ENCODE measurements at places on chromosomes 13 and 19.
A peak's percentile ranks its signal among the peaks of the same experiment; 100 is the strongest.

GRCh38 chr19:10503002-10503789 lies at the start of gene KEAP1:
TSS of gene KEAP1 (minus strand) at chr19:10503356. CDS start at chr19:10500033, 3,323 bp downstream.
- DNase-seq, result peak; percentile 89

DNA sequence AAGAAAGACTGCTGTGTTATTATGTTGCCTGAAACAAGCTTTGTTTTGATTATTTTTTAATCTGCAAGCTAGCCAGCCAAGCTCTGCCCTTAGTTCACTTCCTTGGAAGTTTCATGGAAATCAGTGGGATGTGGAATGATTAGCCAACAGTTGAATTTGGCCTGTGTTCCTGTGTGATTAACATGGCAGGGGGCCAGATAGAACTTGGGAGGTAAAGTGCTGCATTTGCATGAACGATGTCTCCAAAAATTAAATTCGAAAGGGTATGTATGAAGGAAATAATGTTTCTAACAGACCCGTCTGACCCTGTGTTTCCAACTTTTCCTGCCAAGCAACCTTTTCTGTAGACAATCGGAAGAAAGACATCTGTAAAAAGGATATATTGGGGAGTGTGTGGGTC lies 32.2 kb downstream of the UFM1 start:
- DNase-seq, result no peak

- DNase-seq, result no peak
Observed at GRCh38 chr13:90156390-90156789, 1191.1 kb upstream of the MIR17HG start.

DNA sequence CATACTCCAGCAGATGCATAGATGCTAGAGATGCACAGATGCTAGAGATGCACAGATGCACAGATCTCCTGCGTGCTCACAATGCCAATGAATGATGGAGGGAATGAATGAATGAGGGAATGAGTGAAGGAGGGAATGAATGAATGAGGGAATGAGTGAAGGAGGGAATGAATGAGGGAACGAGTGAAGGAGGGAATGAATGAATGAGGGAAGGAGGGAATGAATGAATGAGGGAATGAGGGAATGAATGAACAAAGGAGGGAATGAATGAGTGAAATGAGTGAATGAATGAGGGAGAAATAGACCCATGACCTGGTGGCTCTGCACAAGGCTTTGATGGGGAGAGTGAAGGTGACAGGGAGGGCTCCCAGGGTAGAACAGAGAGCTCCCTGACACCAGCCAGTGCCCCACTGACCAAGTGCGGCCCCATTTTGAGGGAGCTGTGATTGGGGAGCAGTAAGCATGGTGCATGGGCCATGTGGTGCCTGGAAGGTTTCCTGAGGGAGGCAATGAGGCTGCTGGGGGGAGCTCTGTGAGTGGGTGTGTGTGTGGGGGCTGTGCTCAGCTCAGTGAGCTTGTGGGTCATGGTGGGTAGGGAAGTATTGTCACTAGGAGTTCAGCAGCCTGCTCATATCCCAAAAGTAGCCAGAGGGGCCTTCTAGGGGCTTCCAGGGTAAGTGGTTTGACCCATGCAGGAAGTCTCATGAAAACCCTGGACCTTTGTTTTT lies 12.7 kb downstream of the SLC27A1 start:
- no peak for DNase-seq

- DNase-seq, result no peak
Observed at GRCh38 chr13:76163761-76164160, 527.6 kb downstream of the LMO7 start.

DNA sequence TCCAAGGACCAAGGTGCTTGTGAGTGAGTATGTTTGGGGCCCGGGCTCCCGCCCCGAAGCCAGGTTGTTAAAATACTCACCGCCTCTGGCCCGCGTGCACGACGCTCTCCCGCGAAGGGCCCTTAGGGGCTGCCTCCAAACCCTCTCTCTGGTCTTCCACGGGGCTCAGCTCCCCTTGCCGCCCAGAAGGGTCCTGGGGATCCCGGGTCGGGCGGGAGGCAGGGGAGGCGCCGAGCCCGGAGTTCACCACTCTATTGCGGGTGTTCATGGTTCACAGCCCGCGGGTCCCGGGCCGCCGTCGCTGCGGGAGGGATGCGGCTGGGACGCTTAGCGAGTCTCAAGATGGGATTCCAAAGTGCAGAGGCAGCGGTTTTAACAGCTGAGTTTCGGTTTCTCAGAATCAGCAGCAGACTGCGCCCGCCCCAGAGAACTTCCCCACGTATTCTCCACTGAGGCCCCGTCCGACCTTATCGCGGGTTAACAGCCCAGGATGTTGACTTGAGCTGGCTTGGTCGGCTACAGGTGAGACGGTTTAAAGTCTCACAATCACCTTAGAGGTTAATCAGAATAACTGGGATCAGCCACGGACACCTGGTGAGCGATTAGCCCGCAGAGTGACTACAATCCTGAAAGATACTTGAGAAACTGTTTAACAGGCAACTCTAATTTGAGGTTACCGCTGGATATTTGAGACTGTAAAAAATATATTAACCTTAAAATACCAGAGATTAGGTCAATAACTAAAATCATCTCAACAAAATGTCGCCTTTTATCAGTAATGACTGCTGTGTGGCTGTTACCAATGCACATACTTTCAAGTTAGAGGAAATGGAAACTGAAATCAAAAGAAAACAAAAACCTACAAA lies at the start of gene EPSTI1:
TSS of gene EPSTI1 (minus strand) at position 344 of the 866 bp plus-strand sequence. CDS start at position 268, 76 bp downstream.
- peak; percentile 82 for DNase-seq

DNA sequence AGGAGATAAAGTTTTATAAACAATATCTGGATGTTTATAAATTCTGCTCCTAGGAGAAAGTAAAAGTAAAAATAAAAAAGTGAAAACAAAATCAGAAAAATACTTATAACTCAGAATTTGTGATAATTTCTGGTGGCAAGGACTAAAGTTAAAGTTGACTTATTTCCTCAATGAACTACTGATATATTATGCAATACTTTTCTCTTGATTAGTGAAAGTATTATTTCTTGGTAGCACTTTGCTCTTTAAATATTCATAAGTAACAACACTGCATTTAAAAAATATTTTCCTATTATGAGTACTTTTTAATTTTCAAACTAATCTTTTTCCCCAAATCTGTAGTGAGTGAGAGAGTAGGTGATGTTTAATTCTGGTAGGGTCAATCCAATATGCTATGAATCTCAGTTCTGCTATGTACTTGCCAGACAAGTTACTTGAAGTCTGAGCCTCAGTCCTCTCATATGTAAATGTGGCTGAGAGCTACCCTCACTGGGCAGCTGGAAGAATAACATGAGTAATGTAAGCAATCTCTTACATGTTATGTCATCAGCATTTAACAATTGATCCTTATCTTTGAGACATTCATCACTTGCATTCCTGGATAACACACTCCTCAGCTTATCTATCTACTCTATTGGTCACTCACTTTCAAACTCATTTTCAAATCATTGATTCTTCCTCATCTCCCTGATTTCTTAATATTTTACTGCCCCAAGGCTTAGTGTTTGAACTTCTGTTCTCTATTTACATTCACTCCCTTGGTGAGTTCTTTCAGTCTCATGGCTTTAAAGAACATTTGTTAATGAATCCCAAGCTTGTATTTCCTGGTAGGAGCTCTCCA lies 239.0 kb downstream of the RGCC start:
- peak; percentile 2 for DNase-seq

DNA sequence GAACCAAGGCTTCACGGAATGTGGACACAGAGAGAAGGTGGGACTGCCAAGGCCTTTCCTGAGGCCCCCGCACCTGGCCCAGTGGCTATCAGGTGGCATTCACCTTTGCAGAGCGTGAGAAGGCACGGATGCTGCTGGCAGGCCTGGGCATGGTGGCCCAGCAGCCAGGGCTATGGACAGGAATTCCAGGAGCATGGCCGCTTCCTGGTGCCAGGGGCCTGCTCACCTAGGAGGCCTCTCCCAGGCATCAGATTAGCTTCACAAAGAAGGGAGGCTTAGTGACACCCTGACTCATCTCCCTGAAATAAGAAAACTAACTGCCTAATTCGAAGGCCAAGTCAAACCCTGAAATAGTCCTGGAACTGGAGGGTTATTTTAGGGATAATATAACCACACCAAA lies 155.8 kb downstream of the TEX29 start:
- peak; percentile 43 for DNase-seq

- no peak for DNase-seq
Observed at GRCh38 chr13:94696171-94696570, 16.2 kb downstream of the SOX21 start.

DNA sequence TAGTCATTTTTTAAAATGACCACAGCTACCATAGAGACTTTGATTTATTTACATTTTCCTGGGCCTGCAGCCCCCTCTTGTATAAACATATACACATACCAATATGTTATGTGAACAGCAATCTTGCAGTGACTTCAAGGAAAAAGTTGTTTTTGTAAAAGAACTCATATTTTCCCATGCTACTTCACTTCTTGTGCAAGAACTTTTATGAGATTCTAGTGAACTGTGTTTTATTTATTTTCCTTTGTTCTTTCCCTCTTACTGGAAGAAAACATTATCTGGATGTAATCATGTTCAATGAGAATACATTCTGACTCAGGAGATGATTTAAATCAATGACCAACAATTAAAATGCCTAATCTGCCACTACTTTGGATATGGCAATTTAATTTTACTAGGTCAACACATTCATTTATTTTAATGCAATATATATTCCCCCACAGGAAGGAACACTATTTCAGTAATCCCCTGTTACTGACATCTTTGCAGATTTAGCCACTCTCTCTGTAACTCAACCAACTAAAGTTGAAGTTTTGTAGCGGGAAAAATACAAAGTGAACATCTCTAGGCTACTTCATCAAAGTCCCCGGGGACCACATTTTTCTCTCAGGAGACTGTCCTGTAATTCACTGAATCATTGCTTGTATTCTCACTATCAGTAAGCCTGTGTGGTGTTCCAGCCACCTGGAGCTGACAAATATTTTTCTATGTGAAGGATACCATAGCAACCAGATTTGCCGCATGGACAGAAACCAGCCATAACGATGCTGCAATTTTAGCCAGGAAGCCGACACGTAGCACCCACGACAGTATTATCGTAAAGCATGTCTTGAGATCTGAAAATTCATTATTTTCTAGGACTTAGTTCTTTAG lies 90.5 kb downstream of the STARD13 start:
- DNase-seq, result no peak

DNA sequence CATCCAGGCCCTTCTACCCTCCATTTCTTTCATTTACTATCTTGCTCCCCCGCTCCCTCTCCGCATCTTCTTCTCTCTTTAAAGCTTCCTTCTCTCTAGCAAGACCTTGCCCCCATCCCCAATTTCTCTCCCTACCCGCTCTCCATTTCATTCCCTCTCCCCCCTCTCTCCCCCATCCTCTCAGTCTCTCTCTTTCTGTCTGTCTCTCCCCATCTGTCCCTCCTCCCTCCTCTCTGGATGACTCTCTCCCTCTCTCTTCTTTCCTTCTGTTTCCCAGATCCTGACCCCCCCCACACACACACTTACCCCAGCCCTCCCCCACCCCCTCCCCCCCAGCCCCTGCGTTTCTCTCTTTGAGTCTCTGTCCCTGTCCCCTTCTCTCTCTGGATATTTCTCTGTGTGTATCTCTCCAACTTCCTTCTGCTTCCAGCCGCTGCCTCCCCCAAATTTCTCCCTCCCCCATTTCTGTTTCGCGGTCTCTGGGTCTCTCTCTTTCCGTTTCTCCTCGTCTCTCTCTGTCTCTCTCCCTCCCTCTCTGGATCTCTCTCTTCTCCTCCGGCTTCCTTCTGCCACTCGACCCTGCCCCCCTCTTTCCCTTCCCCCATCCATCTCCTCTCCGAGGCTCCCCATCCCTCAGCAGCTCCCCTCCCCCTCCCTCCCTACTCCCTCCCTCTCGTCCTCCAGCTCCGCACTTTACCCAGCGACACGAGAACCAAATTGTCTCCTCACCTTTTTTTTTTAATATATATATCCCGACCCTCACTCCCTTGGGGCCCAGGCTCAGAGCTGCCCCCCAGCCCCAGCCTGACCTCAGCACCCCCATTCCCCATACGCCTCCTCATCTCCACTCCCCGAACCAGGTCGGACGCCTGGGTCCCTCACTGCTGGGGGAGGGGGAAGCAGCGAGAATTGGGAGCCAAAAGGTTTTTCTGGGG lies 3.6 kb upstream of the CACNG8 start:
- DNase-seq, result peak; percentile 93

- DNase-seq, result no peak
Observed at GRCh38 chr19:7744871-7745650, 2.3 kb downstream of the CD209 start.

DNA sequence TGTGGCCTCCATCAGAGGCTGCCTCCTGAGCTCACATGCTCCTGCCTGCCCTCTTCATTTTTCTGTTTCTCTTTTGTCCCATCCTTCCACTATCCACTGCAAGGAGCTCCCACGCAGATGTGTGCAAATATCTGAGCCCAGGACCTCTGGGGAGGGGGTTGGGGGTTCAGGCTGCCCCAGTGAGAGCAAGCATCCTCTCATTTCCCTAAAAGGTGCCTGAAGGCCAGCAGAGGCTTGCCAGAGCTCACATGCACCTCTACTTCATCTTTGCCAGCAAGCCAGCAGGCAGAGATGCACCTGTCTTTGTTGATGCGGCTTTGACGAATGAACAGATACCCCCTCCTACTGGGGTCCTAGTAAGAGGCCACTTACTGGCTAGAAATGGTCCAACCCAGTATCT lies 128.8 kb downstream of the FGF9 start:
- DNase-seq, result no peak

DNA sequence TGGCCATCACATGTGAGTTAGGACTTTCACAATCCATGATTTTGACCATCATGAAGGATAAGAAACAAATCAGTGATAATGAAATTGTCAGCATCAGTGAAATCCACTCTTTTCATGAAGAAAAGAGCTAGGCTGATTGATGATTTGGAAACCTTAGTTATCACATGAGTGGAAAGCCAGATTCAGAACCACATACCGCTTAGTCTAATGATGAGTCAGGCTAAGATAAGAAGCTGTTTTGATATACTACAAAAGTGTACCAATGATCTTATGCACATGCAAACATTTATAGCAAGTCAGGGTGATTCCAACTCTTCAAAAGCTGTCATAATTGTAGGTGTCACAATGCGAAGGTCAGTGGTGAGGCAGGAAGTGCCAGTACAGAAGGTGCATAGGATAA lies 519.3 kb downstream of the GPC6 start:
- no peak for DNase-seq

GRCh38 chr13:27375686-27376326 lies 48.6 kb upstream of the GTF3A start:
- peak; percentile 89 for DNase-seq

DNA sequence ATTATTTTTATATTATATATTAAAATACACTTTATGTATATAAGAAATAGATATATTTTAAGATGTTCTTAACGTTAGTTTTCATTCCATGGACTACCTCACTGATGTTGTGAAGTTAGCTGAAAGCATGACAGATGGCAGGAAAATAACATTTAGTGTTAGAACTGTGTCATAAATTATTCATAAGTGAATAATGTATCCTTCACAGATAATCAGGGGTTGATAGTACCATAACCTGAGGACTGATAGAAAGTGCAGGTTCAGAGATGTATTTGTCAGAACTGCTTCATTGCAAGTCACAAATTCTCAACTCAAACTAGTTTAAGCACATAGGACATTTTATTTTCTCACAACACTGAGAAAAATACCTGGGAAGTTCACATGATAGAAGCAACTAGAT lies 14.6 kb upstream of the DIAPH3 start:
- DNase-seq, result no peak

GRCh38 chr19:3073931-3074595 lies 11.8 kb upstream of the TLE5 start:
- DNase-seq, result no peak

- no peak for DNase-seq
Observed at GRCh38 chr13:44972956-44973581, 16.2 kb downstream of the NUFIP1 start.

- DNase-seq, result no peak
Observed at GRCh38 chr19:23406091-23406490, 10.8 kb upstream of the ZNF91 start.
